Vagina (tissue), 2 donors: ENCODE measurements at places on chromosomes 7 and 10. TPM values are rescaled to one million over a fixed set of nuclear protein-coding genes. Genes with fewer than 3 reads are reported as not detected.
A peak's percentile ranks its signal among the peaks of the same experiment; 100 is the strongest.

- DNase-seq = no peak
- peaks cover 73% of the 10 kb centered on the region for H3K4me1 ChIP-seq
- no peaks in the 10 kb centered on the region for H3K36me3 ChIP-seq
These were observed at the start of gene DEPP1 for GRCh38 chr10:44978570-44979280. TSS of gene DEPP1 (minus strand) at chr10:44978809. CDS start at chr10:44978030, 779 bp downstream.

Gene CNNM1
- total RNA-seq = 2.5 TPM

Gene OGDHL
- total RNA-seq = 3.4 TPM

GRCh38 chr10:115049960-115050359, 43.2 kb upstream of the ATRNL1 start:
- H3K36me3 ChIP-seq = no peaks in the 10 kb centered on the region
- H3K4me3 ChIP-seq = no peak overlapping the region
- no peaks in the 10 kb centered on the region for H3K4me1 ChIP-seq
- no peak for DNase-seq

GRCh38 chr7:12923971-12924370, 236.5 kb downstream of the ARL4A start:
- H3K27ac ChIP-seq = no peak overlapping the region
- no peak for DNase-seq
- H3K36me3 ChIP-seq = no peaks in the 10 kb centered on the region
- no peaks in the 10 kb centered on the region for H3K27me3 ChIP-seq

Gene TAS2R5
- total RNA-seq = 6.1 TPM

DNA sequence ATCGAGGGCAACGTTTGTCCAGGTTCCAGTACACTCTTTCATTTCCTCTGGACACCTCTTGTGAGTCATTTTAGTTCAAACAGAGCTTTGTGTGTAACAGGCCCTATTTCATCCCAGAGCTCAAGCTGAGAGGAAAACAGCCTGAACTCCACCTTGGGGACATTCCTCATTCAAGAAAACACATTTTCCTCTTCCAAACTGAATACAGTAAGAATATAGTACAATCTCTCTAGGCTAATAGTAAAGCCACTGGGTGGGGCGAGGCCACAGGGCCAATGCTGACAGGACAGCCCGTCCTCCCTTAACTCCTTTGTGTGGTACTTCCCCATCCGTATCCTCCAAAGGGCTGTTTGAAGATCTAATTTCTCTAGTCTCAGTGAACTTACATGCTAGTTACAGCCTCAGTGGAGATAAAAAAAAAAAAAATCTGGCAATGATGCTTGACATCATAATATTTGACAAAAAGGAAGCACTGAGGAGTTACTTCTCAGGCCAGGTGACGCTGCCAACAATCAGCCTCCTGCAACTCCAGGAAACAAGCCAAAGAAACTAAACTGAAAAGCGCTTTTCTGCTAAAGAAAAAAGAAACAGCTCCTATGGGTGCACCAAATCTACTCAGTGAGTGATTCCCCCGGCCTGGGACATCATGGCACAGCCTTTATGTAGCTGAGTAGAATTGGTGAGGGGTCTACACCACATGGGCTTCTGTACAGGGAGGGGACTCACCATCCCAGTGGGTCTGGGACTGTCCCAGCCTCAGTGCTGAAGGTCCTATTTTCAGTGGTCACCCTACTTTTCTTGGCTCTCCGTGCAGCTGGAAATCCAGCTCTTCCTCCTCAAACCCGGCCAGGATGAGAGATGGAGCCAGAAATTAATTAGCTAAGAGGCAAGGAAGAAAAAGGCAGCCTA, 238.2 kb upstream of the NEBL start:
- no peak for DNase-seq
- H3K27me3 ChIP-seq = no peaks in the 10 kb centered on the region

DNA sequence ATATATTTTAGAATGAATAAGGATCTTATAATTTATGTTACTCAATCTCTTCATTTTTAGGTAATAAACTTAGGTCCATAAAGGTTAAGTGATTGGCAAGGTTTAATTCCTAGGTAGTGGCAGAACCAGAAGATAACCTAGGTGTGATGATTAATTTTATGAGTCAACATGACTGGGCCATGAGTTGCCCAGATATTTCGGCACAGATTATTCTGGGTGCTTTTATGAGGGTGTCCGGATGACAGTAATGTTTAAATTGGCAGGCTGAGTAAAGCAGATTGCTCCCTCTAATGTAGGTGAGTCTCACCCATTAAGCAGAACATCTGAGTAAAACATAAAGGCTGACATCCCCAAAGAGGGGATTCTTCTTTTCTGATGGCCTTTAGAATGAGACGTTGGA, 1349.3 kb upstream of the CELF2 start:
- no peak for DNase-seq
- H3K36me3 ChIP-seq = no peaks in the 10 kb centered on the region
- no peaks in the 10 kb centered on the region for H3K4me1 ChIP-seq
- no peaks in the 10 kb centered on the region for H3K27me3 ChIP-seq

DNA sequence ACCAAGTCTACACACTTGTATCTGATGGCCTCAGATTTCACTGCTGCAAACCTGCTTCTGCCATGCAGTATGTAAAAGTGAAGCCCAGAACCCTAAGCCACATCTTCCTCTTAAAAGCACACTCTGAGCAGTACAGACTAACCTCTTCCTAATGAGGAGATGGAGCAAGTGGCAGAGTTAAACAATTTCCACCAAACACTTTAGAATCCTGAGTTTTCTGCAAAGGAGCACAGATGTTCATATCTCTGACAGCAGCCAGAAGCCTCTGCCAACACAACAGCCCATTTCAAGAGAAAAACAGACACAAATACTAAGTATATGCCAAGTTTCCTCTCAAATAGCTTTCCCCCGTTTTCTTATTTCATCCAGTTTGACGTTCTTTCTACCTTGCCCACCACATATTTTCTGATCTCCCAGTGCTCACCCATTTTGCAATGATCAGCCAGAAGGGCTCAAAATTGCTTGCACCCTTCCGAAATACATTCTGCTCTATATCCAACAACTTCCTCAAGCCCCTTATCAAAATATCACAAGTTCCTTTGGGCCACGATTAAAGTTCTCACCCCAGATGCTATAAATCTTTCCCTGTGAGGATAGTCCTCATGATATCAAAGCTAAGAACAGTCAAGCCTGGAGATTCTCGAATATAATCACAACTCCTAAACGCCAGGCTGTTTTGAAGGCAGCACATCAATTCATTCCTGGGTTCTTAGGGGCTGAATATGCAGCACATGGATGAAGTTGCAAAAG, 27.5 kb downstream of the ELMO1 start:
- no peak for DNase-seq
- H3K4me3 ChIP-seq = no peak overlapping the region
- H3K27me3 ChIP-seq = no peaks in the 10 kb centered on the region
- H3K4me1 ChIP-seq = peaks cover 23% of the 10 kb centered on the region
- peak overlapping the region; percentile 7 for H3K27ac ChIP-seq
- H3K36me3 ChIP-seq = no peaks in the 10 kb centered on the region

DNA sequence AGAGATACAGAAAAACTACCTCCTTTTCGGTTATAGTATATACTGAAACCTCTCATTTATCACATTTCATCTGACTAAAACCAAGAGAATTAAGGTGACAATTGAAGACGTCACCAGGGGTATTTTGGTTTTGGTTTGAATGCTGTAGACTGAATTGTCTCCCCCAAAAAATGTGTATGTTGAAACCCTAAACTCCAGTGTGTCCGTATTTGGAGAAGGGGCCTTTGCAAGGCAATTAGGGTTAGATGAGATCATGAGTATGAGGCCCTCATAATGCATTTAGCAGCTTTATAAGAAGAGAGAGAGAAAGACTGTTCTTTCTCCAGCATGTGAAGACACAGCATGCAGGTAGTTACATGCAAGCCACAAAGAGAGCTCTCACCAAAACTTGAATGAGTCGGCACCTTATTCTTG, 59.5 kb downstream of the CACNA2D1 start:
- no peak for DNase-seq
- H3K4me3 ChIP-seq = no peak overlapping the region
- no peaks in the 10 kb centered on the region for H3K36me3 ChIP-seq
- no peaks in the 10 kb centered on the region for H3K27me3 ChIP-seq

DNA sequence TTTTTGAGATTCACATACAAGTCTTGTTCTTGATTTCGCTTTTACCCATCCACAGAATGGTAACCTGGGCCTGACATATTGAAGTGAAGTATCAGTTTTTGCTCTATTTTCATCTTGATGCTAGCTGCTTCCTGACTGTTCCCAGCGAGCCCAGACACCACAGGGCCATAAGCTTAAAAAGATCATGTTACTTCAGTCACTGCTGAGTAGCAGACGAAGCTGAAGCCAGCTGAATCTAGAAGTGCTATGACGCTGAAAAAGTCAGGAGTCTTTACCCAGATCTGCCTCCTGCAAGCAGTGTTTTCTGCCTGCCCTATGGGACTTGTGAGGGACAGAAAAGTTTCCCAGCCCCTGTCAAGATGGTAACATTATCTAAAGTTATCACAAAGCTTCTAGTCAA, 2.7 kb upstream of the PRXL2A start:
- H3K27ac ChIP-seq = no peak overlapping the region
- no peaks in the 10 kb centered on the region for H3K36me3 ChIP-seq
- no peak for DNase-seq
- no peaks in the 10 kb centered on the region for H3K27me3 ChIP-seq

- H3K27me3 ChIP-seq = no peaks in the 10 kb centered on the region
- no peak for DNase-seq
- no peak overlapping the region for H3K27ac ChIP-seq
These were observed 151.2 kb upstream of the TNRC18 start for GRCh38 chr7:5574770-5575269.

DNA sequence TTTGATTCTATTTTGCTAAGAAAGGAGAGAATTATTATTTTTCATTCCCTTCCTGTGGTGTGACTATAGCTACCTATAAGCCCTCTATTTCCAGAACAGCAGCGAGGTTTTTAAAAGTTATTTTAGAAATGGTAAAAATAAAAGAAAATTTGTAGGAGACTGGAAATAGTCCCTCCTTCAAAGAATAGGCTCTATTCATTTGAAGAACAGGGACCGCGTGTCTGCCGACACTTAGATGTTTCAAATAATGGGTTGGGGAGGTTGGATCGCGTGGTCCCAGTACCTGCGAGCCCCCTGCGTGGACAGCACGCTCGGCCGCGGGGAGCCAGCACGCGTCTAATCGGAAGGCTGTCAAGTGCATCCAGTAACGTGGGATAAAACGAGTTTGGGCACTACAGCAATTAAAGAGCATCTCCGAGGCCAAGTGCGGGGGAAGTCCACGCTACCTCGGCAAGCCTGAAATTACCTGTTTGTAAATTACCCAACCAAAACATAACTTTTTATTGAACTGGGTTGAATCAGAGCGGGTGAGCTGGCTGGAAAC, 1.0 kb downstream of the CACNA2D1 start:
- no peaks in the 10 kb centered on the region for H3K36me3 ChIP-seq
- peaks cover 12% of the 10 kb centered on the region for H3K4me1 ChIP-seq
- peak overlapping the region; percentile 83 for H3K27ac ChIP-seq
- H3K4me3 ChIP-seq = peak overlapping the region; percentile 97
- DNase-seq = no peak

Gene CDK14
- 21.6 TPM for total RNA-seq

Gene AGAP3
- 98.2 TPM for total RNA-seq

Gene FXYD4
- not detected for total RNA-seq

- H3K27me3 ChIP-seq = no peaks in the 10 kb centered on the region
- H3K4me1 ChIP-seq = no peaks in the 10 kb centered on the region
- H3K27ac ChIP-seq = no peak overlapping the region
These were observed 153.8 kb downstream of the PLPP4 start for GRCh38 chr10:120610791-120611190.

GRCh38 chr10:86368046-86368445, 1.5 kb upstream of the GRID1 start:
- DNase-seq = no peak
- H3K4me1 ChIP-seq = peaks cover 37% of the 10 kb centered on the region
- no peaks in the 10 kb centered on the region for H3K27me3 ChIP-seq
- no peak overlapping the region for H3K27ac ChIP-seq
- H3K36me3 ChIP-seq = no peaks in the 10 kb centered on the region

DNA sequence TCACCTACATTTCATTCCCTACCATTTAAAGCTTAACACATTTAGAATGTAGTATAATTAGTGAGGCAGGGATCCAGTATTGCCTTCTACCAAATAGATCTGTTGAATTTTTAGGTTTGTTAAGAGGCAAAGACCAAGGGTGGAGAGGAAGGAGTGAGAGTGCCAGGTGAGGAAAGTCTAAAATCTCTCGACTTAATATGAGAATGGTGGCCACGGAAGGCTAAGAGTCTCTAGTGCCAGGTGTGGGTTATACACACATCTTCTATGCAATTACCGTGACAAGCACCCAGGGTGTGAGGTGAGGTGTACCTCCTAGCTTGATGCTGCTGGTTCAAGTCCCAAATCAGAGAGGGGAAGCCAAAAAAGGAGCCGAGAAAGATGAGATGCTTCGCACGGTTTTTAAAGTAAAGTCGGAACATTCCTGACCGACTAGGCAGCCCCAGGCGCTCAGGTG, 439 bp downstream of the IQUB start:
- peak overlapping the region; percentile 68 for H3K4me3 ChIP-seq
- no peak for DNase-seq
- H3K4me1 ChIP-seq = peaks cover 10% of the 10 kb centered on the region
- no peaks in the 10 kb centered on the region for H3K36me3 ChIP-seq
- H3K27me3 ChIP-seq = no peaks in the 10 kb centered on the region

Gene COBL
- 9.3 TPM for total RNA-seq

Gene LLCFC1
- not detected for total RNA-seq

Gene CRPPA
- 1.2 TPM for total RNA-seq
